ENCODE measurements at places on chromosomes 11 and 22.

- no peak for DNase-seq
These were observed 119.8 kb upstream of the ANO1 start for GRCh38 chr11:69958308-69958707.

- DNase-seq = no peak
These were observed 11.6 kb upstream of the NPAS4 start for GRCh38 chr11:66409226-66409625.

GRCh38 chr11:107859459-107860239 lies 1.1 kb upstream of the SLC35F2 start:
- DNase-seq = no peak

DNA sequence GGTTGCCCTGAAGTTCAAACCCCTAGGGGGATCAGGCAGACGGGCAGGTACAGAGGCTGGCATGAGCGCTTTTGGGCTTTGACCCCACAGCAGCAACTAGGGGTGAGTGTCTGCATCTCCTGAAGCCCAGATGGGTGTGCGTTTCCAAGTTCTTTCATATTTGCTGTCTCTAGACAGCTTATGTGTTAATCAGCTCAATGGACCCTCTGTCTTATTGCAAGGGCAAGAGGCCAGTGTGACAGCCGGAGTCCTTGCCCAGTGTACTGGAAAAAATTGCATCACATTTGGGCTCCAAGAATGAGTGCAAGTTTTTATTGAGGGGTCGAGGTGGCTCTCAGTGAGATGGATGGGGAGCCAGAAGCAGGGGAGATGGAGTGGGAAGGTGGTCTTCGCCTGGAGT lies 1863.7 kb upstream of the RAG2 start:
- no peak for DNase-seq

GRCh38 chr11:70040452-70040851 lies 37.7 kb upstream of the ANO1 start:
- no peak for DNase-seq

DNA sequence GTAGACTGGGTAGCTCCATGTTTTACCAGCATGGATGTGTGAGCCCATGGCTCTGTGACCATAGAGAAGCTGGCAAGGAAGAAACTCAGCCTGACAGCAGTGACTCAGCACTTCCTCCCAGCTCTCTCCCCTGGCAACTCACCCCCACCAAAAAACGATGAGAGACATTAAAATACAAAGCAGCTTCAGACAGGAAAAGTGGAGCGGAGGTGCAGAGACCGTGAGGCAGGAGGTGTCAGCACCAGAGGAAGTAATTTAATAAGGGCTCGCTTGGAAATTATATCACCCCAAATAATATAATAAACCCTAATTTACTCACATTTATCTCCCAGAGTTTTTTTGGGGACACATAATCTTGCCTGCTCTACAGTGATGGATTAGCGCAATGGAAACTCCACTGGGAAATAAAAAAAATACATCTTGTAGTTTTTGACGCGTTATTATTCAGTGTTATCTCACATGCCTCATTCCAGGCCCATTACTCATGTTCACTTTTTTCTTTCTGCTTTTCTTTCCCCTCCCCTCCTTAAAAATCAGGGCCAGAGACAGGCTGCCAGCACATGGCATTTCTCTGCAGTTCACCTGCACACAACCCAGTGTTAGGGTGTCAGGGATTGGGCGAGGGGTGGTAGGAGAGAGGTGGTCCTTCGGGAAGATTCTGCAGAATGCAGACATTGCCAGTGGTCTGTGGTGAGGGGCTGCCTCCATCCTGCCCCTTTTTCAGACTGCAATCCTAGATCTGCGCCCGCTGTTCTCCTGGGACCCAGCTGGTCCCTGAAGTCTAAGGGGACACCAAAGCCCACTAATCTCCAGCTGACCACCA lies 170.8 kb downstream of the BUD13 start:
- DNase-seq = no peak

GRCh38 chr22:26056455-26057200 lies 112.6 kb upstream of the SEZ6L start:
- no peak for DNase-seq

DNA sequence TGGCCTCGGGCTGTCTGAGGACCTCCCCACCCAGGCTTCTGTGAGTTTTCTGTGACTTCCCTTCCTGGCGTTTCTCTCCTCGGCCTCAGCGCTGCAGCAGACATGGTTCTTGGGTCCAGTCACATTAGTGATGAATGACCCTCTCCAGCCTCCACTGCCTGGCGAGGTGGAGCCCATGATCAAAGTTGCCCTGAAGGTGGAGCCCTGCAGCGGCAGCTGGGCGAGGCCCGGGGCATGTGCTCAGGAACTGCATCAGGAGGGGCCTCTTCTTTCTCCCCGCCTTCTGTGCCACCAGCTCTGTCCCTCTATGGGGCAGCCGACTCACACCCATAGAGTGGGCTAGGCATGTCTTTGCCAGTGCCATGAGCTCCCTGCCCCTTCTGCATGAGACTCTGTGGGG lies 1079.7 kb downstream of the TBC1D22A start:
- DNase-seq = no peak

- DNase-seq = no peak
These were observed 215.0 kb upstream of the CTSC start for GRCh38 chr11:88552379-88553062.

DNA sequence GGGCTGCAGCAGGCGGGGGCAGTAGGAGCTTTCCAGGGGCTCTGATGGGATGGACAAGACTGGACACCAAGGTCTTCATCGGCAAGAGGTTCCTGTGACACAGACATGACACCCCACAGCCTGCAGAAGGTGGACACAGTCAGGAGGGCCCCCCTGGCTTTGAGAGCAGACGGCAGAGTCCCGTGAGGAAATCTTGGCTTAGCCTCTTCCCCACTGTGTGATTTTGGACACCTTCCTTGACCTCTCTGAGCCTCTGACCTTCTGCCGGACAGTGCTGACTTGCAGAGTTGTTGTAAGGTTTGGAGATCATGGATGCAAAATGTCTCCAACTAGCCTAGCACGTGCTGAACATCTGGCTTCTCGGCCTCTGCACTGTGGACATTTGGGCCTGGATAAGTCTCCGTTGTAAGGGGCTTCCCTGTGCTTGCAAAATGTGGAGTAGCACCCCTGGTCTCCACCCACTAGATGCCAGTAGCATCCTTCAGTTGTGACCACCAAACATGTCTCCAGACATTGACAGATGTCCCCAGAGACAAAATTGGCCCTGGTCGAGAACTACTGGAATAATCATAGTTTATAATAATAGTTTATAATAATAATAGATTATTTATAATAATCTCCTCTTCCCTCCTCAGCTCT lies 54.6 kb downstream of the MCM5 start:
- DNase-seq = no peak

GRCh38 chr22:22161924-22162851 lies 82.4 kb upstream of the VPREB1 start:
- no peak for DNase-seq

DNA sequence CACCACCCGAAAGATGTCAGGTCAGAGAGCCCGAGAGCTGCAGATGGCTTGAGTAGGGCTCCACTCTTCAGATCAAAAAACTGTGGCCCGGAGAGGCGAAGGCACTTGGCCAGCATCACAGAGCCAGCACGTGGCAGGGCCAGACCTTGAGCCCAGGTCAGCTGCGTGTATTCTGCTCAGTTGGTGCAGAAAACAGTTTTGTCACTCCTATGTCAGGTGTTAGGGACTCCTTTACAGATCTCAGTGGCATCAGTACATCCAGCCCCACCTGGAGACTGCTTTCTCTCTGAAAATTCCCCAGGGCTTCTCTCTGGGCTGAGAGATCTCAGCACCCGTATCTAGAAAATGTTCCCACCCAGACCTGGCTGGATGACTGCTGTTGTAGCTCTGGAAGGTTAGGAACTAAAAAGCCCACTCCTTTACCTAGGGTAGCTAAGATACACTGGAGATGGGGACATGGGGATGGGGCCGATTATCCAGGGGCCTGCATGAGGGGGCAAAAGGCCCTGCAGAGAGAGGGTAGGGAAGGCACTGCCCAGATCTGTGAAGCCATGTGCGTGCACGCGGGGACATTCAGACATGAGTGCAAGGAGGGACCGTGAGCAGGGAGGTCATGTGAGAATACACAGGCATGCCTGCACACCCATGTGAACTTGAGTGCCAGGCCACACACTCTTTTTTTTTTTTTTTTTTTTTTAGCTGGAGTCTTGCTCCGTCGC lies 3.4 kb downstream of the APOA1 start:
- DNase-seq = no peak

- no peak for DNase-seq
These were observed 97.6 kb upstream of the E2F8 start for GRCh38 chr11:19338375-19338774.

DNA sequence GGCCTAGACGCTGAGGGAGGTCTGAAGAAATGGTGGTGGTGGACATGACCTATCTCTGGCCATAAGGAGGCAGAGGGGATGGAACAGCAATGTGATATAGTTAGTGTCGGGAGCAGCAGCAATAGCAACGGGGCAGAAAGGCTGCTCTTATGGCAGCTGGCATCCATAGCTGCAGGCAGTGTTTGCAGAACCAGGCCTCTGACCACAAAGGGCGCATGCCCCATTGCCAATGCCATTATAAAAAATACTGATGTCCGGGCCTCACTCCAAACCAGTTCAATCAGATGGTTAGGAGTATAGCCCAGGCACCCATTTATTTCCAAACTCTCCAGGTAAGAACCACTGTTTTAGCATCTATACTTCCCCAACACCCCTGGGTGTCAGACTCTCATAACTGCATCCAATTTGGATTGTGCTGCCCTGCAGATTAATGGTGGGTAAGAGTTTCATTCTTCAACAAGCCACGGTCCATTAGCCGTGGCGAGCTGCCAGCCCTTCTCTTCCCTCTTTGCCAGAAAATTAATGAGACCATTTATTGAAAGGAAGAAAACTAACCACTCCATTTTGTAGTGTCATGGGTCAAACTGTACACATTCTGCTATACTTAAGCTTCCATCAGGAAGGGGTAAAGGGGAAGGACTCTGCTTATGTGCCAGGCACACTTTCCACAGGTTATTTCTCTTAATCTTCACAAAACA lies 72.8 kb upstream of the SPON1 start:
- DNase-seq = no peak

DNA sequence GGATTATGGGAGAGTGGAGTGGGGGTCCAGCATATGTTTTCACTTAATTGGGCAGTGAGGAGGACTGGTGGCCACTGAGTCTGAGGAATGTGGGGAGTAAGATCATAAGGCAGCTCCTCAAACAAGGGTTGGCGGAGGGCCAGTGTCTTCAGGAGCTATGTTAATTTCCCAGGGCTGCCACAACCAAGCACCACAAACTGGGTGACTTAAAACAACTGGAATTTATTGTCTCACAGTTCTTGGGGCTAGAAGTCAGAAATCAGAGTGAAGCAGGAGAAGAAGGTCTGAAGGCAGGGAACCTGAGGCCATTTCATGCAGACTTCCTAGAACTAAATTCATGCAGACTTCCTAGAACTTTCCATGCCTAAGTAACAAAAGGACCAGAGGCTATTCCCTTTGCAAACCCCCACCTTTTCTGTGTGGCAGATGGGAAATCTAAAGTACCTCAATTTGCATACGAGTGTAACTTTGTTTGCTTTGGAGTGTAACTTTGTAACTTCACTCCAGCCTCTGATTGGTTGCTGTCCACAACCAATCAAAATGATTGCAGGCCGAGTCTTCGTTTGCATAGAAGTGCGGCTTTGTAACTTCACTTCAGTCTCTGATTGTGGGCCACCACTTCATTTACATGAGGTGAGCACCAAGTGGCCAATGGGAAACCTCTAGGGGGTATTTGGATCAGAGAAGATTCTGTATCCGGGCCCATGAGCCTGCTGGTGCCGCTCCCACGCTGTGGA lies 50.5 kb upstream of the ZBED5 start:
- no peak for DNase-seq

DNA sequence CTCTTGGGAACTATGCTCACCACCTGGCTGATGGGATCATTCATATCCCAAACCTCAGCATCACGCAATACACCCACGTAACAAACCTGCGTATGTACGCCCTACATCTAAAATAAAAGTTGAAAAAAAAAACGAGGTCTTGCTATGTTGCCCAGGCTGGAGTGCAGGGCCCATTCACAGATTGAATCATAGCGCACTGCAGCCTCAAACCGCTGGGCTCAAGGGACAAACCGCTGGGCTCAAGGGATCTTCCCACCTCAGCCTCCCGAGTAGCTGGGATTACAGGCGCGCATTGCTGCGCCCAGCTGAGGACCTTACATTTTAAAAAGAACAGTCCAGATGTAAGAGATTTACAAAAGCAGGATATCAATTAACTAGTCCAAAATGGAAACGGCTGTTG lies 41.9 kb upstream of the EMID1 start:
- DNase-seq = no peak

DNA sequence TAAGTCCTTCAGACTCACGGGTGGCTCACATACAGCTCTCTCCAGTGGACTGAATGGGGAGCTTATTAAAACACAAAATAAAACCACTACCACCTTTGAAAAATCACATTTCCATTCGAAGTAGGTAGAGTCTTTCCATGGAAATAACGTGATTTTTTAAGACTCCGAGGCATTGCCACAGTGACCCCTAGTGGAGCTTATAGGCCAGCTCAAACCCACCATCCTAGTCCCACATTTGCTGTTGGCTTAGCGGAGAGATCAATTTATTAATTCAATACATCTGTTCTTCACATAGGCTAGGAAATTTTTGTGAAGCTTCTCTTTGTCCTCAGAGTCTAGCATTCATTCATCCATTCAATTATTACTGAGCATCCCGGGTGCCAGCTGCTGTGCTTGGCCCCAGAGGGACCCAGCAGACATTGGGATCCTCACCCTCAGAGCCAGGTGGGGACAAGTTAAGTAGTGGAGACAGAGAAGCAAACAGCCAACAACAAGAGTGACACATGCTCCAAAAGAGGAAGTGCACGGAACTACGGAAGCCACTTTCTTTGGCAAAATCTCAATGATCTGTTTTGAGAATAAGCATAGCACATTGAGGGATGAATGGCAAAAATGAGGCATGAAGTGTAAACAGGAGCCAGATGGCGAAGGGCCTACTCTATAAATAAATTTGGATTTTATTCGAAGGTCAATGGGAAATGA lies 10.2 kb upstream of the P4HA3 start:
- DNase-seq = no peak

GRCh38 chr11:78815831-78816230 lies 241.2 kb upstream of the NARS2 start:
- no peak for DNase-seq

DNA sequence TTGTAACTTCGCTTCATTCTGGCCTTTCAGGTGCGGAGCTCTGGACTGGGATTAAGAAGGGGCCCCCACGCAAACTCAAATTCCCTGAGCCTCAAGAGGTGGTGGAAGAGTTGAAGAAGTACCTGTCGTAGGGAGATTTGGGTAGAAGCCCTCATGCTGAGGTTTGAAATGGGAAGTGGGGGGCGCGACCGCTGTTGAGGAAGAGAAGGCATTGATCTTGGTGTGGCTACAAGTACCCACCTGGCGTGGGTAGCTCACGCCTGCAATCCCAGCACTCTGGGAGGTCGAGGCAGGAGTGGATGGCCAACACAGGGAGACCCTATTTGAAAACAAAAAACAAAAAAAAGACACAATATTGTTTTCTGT lies 779 bp downstream of the SELENOH start:
- no peak for DNase-seq

DNA sequence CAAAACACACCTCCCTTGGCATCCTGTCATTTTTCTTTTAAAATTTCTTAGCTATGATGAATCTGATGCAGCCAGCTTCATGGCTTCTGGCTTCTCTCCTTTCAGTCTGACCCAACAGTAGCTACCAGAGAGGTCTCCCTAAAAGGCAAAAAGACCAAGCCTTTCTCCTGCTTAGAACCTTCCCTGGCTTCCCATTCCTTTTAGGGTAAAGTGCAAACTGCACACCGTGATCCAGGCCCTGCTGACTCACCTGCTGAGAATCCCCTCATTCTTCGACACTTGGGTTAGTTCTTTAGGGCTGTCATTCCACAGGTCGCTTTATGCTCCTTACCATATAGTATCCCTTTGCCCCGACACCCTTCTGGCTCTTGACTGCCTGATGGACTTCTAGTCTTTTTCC lies 362.4 kb downstream of the MIAT start:
- DNase-seq = no peak

GRCh38 chr11:613369-613968 lies 2.3 kb downstream of the IRF7 start:
- peak; percentile 69 for DNase-seq

Data from activated naive CD4-positive, alpha-beta T cell (primary cell).